ENCODE measurements at places on chromosomes 6 and 20.

DNA sequence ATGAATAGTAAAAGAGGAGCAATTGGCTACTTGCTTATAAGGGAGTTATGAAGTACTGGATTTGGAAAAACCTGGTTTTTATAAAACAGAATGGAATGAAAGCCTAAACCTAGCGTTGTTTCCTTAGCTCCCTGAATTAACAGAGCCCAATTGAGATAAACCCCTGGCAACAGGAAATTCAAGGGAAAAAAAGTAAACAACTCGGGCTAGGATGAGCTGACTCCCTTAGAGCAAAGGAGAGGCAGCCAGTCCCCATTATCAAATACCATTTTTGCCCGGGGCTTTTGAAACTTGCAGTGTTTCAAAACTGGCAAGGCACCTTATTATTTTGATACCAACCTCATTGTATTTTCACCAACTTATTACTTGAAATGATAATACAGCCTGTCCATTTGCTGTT, 587.5 kb downstream of the CD109 start:
- no peak for DNase-seq

DNA sequence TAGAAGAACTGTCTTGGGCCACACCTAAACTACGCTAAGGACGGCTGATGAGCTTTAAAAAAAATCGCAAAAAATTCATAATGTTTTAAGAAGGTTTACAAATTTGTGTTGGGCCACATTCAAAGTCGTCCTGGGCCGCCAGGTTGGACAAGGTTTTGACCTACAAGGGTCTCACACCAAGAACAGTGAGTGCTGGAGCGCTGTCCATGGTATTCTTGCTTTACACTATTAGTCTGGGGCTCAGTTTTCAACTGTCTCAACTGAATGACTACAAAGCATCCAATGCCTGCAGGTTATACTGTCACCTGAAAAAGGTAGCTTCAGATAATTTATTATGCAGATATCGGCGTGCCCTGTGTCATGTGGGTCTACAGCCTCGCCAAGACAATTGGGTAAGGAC, 3.7 kb upstream of the FAXC start:
- DNase-seq, result no peak

DNA sequence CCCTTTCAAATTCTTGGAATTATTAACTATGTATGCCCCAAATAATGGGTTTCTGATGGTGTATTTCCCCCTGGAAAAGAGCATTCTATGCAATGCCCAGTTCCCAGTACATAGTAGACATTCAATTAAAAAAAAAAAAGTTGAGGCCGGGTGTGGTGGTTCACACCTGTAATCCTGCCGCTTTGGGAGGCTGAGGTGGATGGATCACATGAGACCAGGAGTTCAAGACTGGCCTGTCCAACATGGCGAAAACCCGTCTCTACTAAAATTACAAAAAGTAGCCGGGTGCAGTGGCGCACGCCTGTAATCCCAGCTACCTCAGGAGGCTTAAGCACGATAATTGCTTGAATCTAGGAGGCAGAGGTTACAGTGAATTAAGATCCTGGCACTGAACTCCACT, 83.3 kb upstream of the ZNF217 start:
- no peak for DNase-seq

DNA sequence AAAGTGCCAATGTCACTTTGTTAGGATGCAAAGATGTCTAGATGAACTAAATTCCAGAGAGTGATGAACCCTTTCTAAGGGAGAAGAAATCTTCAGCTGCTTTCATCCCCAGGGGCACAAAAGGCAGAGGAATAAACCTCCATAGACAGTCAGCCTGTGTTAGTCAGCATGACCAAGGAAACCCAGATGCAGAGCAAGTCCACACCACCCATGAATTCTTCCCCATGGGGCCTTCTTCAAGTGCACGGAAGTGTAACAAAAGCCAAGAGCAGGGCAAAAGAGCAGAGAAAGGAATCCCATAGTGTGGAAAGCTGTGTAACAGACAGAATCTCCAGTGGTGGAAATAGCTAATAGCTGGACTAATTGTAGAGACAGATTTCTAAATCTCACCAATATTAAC, 50.0 kb downstream of the DCDC2 start:
- no peak for DNase-seq

DNA sequence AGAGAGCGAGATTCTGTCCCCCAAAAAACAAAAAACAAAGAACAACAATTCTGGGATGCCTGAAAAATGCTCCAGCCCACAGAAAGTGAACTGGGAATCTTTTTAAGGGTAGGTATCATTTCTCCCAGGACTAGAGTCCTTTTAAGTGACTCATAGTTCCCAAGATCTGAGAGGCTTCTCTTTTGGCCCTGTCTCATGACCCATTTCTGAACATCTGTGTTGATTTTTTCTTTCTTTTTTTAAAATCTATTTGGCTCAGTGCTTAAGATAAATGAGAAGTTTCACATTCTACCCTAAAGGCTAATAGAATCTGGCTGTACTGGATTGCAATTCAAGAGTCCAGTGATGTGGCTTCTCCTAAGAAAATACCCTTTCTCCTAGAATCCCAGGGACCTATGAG, 217.6 kb upstream of the FOXQ1 start:
- DNase-seq, result no peak

GRCh38 chr6:148432462-148433195, 90.0 kb downstream of the SASH1 start:
- DNase-seq, result no peak

DNA sequence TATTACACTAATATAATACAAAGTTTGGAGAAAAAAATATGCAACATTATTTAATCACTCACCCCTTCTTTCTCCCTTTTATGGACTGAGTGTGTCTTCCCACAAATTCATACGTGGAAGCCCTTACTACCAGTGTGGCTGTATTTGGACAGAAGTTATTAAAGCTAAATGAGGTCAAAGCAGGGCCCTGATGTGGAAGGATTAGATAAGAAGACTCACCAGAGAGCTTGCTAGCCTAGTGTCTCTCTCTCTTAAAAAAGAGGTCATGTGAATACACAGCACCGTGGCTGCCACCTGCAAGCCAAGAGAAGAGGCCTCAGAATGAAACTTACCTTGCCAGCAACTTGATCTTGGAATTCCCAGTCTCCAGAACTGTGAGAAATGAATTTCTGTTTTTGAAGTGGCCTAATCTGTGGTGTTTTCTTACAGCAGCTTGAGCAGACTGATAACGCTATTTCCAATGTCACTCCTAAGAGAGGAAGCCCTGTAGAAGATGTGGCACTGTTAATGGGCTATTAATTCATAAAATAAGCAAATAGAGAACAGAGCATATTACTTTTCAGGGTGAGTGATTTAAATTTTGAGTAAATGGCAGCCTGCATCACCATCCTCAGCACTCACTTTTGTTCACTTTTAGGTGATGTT, 233.4 kb downstream of the TBC1D7 start:
- no peak for DNase-seq
